HAP-1 (cell line): ENCODE measurements at places on chromosomes 4 and X.

DNA sequence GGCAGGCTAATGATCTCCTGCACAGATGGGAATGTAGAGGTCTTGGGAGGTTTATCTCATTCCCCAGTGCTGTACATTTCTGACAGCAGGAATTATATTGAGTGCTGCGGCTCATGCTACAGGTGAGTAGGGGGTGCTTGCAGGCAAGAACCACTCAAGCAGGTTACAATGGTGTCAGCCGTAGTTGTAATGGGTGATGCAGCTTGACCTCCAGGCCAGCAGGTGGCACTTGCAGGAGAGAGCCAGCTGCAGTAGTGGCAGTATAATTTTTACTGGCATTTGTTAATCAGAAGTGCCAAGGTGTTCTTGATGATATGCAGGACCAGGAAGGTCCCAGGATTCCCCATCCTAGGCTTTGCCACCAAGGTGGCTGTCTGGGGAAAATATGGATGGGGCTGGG, 759.6 kb upstream of the NDST4 start:
- no peak for DNase-seq

DNA sequence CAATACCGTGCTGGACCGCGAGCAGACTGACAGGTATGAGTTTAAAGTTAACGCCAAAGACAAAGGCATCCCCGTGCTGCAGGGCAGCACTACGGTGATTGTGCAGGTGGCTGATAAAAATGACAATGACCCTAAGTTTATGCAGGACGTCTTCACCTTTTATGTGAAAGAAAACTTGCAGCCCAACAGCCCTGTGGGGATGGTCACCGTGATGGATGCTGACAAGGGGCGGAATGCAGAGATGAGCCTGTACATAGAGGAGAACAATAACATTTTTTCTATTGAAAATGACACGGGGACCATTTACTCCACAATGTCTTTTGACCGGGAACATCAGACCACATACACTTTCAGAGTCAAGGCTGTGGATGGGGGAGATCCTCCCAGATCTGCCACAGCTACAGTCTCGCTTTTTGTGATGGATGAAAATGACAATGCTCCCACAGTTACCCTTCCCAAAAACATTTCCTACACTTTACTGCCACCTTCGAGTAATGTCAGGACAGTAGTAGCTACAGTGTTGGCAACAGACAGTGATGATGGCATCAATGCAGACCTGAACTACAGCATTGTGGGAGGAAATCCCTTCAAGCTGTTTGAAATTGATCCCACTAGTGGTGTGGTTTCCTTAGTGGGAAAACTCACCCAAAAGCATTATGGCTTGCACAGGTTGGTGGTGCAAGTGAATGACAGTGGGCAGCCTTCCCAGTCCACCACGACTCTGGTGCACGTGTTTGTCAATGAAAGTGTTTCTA, 3.2 kb downstream of the PCDH7 start:
- DNase-seq = no peak

DNA sequence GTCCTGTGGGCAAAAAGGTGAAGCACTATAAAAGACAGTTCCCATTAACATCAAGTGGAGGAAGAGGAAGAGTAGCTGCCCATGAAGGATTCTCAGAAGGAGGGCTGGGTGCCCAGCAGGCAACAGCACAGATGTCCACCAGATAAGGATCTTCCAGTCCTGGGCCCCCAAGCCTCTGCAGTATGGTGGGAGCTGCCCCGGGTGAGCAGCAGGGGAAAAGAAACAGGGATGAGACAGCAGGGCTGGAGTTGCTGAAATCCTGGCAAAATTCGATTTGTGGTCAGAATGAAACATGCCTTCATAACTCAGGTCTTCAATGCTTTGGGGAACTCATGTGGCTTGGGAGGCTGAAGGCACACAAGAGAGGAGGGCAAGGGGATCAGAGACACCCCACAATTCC, 94.6 kb downstream of the RASL11B start:
- DNase-seq = no peak

DNA sequence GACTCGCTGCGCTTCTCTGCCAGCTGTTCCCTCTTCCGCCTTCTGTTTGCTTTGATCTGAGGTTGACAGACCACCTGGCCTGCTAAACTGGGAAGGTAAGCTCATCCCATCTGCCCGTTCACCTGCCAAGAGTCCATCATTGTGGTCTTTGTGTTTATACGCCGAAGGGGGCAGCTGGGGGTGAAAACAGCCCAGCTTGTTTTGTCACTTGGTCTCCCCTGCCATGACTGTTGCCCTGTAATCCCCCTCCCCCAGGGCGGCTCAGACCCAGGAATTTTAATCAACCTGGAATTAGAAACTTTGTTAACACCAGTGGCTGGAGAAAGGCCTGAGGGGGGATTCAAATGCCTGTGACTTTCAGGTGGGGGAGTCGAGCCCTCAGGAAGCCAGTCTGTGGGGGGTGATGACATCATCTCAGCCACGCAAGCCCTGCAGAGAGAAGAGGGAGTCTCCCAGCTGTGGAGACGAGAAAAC, 333.3 kb downstream of the BCOR start:
- DNase-seq = no peak

GRCh38 chr4:25580633-25581467, 74.8 kb upstream of the SLC34A2 start:
- peak; percentile 27 for DNase-seq

DNA sequence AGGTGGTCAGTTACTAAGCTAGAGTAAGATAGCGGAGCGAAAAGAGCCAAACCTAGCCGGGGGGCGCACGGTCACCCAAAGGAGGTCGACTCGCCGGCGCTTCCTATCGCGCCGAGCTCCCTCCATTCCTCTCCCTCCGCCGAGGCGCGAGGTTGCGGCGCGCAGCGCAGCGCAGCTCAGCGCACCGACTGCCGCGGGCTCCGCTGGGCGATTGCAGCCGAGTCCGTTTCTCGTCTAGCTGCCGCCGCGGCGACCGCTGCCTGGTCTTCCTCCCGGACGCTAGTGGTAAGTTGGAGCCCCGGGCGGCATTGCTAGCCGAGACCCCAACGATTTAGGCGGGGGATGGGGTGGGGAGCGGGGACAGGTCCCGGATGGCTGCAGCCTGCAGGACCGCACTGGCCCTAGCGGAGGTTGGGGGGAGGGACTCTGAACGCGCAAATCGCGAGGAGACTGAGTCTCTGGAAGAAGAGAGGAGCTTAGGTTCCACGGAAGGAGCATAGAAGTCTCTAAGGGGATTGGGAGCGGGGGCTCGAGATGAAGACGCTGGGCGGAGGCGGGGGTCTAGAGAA, 573 bp downstream of the HTR2C start:
- DNase-seq = no peak

DNA sequence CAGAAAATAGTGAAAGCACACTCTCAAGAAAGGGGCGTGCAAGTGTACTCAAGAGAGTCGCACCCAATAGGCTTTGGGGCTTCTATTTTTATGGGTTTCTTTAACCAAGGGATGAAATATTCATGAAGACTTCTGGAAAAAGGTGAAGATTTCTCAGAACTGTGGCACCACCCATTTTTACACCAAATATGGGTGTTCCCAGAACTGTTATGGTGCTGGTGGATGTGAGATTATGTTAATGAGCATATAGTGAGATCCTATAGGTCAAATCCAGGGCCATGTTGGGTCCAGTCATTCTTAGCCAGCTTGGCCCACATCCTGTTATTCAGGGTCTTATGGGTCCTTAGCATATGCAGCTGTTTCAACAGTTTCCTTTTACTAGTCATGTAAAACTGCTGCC, 61.0 kb upstream of the SMIM10 start:
- no peak for DNase-seq

GRCh38 chr4:77158487-77158861, 1.5 kb downstream of the CCNG2 start:
- no peak for DNase-seq

GRCh38 chr4:84362896-84363655, 136.0 kb downstream of the NKX6-1 start:
- DNase-seq = no peak

DNA sequence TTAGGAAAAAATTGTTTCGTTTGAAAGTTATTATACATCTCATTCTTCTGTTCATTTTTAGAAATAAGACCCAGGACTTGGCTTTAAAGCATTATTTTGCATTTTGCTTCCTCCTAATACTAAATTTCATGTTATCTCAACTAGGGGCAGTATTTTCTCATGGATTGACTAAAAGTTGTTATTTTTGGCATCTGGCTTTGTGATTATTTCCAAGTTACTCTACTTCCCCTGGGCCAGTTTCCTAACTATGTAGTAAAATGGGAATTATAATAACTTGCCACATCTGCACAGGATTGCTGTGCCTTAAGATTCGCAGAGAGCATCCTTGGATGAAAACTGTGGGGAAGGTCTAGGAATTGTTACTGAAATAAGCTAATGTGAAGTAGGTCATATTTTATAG, 3.0 kb downstream of the RBPJ start:
- DNase-seq = no peak

GRCh38 chr4:26648260-26648659, 64.4 kb downstream of the TBC1D19 start:
- DNase-seq = peak; percentile 81

GRCh38 chrX:75335127-75335458, 61.2 kb downstream of the UPRT start:
- DNase-seq = no peak

DNA sequence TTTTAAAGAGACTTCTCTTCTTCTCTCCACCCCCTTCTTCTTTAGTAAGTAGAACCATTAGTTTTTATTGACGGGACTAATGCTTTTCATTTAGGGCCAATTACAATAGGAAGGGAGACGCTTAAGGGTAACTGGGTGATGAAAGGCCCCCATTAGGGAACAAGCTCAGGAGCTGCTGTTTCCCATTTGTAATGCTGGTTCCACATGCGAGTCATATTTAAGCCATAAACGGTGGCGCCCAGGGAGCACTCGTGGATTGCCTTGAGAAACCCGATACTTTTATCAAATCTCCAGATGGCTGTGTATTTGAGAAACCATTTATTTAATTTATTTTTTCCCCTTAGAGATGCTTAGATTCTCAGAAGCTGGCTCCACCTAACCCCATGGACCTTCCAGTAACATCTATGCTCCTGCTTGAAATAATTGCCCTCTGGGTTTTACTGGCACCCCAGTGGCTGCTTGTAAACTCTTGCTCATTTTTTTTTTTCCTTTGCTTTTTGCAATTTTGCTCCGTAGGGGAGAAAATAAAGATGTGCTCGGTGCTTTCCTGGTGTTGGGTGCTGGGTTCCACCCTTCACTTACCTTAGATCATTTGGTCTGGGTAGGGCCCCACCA, 124.2 kb upstream of the MSX1 start:
- no peak for DNase-seq

GRCh38 chrX:150081076-150081475, 142.8 kb upstream of the EOLA2 start:
- DNase-seq = no peak

- no peak for DNase-seq
Measured at GRCh38 chr4:147039976-147040575, 94.4 kb upstream of the TTC29 start.

- no peak for DNase-seq
Measured at GRCh38 chr4:137705171-137705783, 173.0 kb upstream of the PCDH18 start.

DNA sequence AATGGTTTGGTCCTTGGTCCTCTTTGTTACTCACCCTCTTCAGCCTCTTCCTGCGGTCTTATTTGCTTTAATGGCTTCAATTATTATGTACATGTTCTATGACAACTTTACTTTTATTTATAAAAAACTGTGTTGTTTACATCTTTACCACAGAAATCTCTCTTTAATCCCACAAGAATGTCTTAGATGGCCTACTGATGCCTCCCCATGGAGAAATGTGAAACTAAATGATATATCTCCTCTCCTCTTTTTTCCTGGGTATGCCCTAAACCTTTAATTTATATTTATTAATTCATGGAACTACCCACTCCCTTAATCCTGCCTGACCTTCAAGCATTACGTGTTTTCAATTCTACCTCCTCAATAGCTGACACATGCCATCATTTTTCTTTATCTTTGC, 573.2 kb downstream of the CENPC start:
- DNase-seq = no peak

DNA sequence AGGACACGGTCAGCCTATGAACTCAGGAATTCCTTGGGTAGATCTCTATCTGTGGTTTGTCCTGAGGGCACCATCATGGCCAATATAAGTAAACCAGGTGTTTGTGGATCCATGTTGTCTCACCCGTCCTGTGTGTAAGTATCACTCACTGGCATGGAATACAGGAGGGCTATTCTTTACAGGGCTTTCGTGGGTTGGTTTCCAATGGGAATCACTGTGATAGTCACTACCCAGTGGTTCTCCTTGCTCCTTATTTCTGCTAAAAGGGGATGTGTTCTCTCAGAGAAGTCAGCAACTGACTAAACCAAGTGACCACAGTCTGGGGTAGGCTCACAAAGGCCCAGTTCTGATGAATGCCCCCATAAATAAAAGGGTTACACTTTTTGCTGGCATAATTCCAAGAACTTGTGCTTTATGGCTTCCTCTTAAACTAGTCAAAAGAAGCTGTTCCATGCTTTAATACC, 236.7 kb upstream of the JADE1 start:
- no peak for DNase-seq

DNA sequence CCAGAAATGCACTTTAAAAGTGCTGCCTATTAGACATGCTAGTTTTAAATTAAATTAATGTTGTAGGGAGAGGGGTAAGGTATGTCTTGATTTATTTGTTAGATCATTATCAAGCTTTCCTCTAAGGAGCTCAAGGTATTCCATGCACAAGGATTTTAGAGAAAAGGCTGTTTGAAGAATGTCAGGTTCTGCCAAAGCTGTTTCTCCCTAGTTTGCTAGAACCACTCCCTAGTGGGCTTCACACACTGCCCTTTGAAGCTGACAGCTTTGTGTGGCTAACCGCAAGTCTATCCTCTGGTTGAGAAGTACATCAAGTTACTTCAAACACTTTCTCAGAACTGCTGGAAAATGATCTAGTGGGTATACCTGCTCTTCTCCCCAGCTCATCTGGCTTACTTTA, 32.3 kb downstream of the RASL11B start:
- no peak for DNase-seq
